ENCODE measurements at places on chromosomes 2 and 18.

DNA sequence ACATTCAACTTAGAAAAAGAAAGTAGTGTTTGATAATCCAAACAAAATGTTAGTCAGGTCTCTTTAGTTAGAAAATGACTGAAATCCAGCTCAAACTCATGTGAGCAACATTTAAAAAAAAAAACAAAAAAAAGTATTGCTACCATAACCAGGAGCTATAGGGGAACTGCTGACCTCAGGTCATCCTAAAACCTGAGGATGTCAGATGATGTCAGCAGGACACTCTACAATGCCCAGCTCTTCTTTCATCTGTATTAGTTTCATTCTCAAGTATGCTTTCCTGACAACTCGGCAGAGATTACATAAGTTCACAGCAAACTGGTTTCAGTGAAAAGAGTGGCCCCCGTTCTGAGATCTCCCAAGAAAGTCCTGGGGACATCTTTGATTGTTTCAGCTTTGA lies 4.2 kb upstream of the ESCO1 start:
- no peak for DNase-seq

DNA sequence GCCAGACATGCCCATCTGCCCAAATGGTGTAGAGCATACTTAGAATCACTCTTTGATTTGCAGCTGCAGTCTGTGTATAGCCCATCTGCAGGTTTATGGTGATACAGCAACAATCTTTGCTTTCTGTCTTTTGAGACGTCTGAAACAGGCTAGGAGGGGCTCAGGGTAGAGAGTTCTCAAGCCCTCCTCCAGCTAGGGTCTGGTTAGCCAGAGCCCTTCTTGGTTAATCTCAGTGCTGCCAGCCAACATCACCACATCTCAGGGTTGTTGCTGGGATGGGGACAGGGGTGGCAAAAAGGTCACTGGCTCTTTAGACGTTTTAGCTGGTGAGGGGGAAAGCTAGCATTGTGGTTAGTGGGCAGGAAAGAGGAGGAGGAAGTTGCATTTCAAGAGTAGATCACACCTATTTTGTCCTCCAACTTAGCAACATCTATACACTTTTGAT lies 136.6 kb upstream of the ACAA2 start:
- no peak for DNase-seq

GRCh38 chr2:5077479-5078089 lies 614.6 kb upstream of the SOX11 start:
- DNase-seq, result no peak

DNA sequence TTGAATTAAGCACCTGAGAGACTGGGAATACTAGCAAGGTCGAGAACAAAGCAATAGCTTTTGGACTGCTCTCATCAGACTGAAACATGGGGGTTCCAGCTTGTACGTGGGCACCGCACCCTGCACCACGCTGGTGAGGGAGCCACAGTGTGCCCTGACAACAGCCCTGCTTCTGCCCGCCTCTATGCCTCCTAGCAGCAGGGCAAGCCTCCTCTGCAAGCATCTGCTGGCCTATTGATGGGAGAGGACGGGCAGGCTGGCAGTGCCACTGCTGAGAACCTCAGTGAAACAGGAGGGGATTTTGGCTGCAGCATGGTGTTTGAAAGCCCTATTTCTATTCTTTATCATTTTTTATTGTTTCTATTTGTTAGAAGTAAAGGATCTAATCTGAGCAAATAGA lies 146.1 kb upstream of the OTOS start:
- DNase-seq, result no peak

- DNase-seq, result no peak
These were observed 116.9 kb upstream of the FHL2 start for GRCh38 chr2:105515581-105516415.

GRCh38 chr2:235685024-235685721 lies 191.3 kb downstream of the AGAP1 start:
- no peak for DNase-seq

GRCh38 chr2:169478745-169479256 lies 493 bp upstream of the BBS5 start:
- no peak for DNase-seq

DNA sequence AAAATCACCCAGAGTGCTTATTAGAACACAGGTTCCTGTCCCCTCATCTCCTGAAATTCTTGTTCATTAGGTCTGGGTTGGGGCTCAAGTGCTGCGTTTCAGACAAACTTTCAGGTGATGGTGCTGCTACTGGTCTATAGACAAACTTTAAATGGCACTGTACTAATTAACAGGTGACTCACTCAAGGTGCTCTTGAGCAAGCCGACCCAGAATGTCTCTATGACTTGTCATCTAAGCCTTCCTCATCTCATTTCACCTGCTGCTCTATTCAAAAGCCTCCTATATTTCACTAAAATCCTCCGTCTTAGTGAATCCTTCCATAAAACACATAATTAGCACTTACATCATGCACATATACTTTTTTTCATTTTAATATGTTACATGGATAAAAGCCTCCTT lies 29.9 kb upstream of the STK39 start:
- no peak for DNase-seq

DNA sequence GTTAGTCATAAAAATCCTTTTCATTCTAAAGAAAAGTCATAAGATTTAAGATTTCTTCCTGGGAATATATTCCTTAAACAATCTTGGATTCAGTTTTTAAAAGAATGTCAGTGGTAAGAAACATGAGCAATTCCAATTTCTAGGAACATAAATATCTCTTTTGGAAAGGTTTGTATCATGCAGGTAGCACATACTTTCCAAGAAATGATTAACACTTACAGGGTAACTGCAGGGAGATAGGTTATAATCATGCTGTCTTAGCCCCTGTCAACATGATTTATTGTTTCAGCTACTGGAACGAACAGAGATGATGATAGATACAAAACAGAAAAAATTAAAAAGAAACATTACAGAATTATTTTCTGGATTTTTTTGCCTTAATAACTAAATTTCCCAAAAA lies 1537.7 kb downstream of the LRP1B start:
- DNase-seq, result no peak

- DNase-seq, result no peak
These were observed 28.2 kb downstream of the RBMS1 start for GRCh38 chr2:160465406-160465805.

- no peak for DNase-seq
These were observed 123.7 kb downstream of the COL6A3 start for GRCh38 chr2:237290261-237290660.

GRCh38 chr2:85326406-85327159 lies 1.2 kb downstream of the TGOLN2 start:
- DNase-seq, result no peak

DNA sequence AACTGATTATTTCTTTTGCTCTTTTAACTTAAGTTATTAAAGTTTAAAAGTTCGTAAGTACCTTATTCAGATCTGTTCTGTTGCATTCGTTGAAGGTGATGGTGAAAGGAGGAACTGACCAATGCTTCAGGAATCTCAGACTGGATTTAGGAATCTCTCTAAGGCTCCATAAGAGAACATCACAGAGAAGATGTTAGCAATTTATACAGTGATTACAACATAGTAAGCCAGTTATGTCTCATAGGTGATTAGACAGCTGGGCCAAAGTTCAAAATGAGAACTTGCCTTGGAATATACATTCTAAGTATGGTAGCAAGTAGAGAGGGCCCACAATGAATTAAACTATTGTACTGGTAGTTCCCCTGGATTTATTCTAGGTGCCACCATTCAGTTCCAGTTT lies 3.2 kb downstream of the MARS2 start:
- DNase-seq, result no peak

- no peak for DNase-seq
These were observed 63.4 kb downstream of the SMAD7 start for GRCh38 chr18:48887294-48887904.

DNA sequence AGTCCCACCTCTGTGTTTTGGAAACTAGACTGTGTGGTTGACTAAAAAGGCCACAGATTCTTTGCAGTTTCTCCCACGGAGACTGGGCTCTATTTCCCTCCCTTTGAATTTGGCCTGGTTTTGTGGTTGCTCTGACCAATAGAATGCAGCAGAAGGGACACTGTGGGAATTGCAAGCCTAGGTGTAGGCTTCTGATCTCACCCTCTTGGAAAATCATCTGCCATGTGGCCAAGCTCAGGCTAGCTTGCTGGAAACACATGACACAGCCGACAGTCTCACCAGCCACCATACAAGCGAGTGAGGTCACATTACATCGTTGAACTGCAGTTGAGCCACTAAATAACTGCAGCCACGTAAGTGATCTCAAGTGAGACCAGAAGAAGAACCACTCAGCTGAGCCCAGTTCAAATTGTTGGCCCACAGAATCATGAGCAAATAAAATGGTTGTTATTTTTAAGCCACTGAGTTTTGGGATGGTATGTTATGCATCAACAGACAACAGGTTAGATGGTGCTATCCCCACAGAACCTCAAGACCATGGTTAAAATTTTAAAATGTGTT lies 319.1 kb upstream of the MEX3C start:
- DNase-seq, result no peak

DNA sequence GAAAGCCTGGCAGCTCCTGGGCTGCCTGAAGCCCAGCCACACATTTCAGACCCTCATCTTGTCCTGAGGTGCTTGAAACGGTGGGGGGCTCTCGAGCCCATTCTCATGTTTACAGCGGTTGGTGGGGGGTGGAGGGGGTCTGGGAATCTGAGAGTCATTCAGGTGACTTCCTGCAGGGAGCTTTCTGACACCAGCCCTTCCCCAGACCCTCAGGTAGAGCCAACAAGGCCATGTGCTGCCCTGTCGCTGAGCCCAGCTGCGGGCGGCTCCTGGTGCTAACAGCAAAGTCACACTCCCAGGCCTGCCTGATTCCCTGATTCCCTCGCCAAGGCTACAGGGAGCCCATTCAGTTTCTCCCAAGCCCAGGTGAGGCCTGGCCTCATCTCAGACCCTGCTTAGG lies 324.9 kb upstream of the MEX3C start:
- DNase-seq, result no peak

DNA sequence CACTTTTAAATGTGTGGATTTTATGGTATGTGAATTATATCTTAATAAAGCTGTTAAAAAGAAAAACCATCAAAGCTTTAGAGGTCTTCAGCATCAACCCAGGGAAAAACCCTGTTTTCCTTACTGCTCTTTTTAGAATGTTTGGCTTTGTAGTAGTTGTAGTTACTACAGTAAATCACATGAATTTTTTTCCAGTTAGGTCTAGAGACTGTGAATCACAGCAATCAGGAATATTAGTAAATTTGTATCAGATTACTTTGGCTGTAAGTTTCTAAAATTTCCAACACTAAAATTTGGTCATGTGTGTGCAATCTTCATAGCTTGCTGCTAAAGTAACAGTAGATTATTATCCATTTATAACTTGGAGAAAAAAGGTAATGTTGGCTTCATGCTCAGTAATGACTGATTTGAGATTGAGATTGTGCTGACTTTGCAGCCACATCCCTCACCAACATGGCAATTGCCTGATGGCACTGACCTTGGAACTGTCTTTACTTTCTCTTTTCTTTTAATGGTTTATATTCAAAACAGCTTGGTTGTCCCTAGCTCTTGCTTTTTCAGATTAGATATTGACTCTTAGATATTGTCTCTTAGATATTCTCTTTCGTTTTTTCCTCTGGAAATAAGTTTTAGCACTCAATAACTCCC lies 41.1 kb downstream of the LCLAT1 start:
- no peak for DNase-seq

- DNase-seq, result no peak
These were observed 6.8 kb downstream of the FER1L5 start for GRCh38 chr2:96649342-96649741.

- no peak for DNase-seq
These were observed 117.7 kb downstream of the GREB1L start for GRCh38 chr18:21359746-21360145.

DNA sequence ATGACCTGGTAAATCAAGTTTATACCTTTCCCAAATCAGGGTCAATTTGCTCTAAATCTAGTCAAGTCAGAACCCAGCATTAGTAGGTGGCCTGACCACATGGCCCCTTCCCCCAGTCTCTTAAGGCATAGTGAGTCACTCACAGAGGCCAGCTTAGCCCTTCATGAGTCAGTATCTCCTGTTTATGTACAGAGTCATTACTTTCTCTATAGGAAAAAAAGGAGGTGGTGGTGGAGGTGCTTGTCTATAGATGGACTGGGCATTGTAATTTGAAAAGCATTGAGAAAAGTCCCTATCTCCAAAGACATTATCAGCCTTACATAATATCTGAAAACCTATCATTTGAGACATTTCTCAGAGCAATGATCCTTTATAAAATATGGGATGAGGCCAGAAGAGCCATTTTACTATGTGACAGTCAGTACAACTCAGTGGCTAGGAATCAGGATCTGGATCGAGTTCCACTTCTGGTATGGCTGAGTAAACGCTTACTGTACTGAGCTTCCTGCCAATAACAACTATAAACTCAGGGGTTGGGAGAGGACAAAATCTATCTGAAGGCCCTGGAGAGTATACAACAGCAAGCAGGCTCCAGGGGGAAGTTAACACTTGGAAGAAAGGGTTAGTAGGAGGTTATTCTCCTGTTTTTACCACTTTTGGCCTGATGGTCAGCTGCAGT lies 22.5 kb upstream of the SIGLEC15 start:
- no peak for DNase-seq

DNA sequence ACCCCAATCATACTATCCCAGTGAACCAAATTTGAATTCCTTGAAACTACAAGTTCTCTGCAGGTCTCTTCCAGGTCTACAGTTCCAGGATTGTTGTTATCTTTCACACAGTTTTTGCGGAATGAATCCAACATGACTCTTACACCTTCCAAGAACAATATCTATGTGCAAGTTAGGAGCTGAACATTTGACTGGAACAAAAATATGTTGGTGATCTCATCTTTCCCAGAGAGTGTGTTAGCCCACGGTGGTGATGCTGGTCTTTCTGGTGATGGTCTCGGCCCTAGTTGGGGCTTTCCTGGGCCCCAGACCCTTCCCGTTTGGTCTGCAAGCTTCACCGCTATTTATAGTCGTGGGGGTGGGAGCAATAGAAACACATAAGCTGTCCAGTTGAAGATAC lies 173.7 kb downstream of the TPGS2 start:
- no peak for DNase-seq

- no peak for DNase-seq
These were observed 89.9 kb downstream of the OXER1 start for GRCh38 chr2:42673989-42674579.

GRCh38 chr2:170365686-170366085 lies 187.7 kb downstream of the MYO3B start:
- no peak for DNase-seq

- DNase-seq, result no peak
These were observed 64.9 kb downstream of the ACTR2 start for GRCh38 chr2:65292461-65293011.

DNA sequence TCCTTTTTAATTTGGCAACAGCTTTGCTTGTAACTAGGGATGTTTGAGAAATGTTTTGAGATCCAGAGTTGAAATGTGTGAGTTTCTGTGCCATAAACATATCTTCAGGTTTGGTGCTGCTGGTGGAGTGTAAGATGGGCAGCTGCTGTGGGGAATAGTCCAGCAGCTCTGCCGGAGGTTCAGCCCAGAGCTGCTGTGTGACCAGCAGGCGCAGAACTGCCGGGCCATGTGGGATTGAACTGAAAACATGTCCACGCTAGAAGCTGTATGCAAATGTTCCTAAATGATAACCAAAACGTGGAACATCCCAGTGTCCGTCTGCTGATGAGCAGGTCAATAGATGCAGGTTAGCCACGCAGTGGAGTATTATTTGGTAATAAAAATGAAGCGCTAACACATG lies 99.6 kb downstream of the DGKD start:
- no peak for DNase-seq
